ENCODE measurements at places on chromosomes 13 and 19. TPM values are rescaled to one million over a fixed set of nuclear protein-coding genes. Genes with fewer than 3 reads are reported as not detected.

- no peak for DNase-seq
These were observed 501.8 kb upstream of the SLITRK5 start for GRCh38 chr13:87169337-87169736.

DNA sequence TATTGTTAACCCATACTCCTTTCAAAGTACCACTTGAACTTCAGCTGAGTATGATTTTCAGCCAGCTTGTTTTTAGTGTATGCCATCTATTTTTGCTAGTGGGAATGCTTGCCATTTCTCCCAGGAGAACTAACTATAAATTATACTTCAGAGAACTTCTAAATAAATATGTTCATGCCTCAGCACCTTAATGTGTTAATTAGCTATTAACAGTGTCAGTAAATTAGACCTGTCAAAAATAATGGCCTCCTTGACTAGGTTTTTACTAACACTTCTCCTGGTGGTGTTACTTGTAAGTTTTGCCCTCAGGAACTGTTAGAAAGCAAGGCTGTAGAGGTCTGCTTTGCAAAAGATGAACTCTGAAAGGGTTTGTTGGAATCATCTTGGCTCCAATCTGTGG is 4.5 kb downstream of the CLDN10 start:
- DNase-seq = no peak

DNA sequence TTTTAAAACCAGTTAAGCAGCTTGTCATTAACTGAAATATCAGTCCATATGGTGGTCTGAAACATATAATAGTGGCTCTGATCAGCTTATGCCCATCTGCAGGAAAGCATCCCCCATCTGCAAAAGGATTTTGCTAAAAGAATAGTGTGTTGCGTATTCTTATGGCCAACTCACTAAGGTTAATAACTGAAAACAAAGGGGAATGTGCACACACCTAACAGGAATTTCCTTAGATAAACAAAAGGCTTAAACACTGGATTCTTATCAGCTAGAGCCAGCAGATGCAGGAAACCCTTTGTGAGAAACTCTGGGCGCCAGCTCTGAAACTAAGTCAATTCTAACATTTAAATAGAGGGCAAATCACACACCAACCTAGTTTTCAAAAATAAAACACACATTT is 22.1 kb downstream of the VPS36 start:
- DNase-seq = no peak

DNA sequence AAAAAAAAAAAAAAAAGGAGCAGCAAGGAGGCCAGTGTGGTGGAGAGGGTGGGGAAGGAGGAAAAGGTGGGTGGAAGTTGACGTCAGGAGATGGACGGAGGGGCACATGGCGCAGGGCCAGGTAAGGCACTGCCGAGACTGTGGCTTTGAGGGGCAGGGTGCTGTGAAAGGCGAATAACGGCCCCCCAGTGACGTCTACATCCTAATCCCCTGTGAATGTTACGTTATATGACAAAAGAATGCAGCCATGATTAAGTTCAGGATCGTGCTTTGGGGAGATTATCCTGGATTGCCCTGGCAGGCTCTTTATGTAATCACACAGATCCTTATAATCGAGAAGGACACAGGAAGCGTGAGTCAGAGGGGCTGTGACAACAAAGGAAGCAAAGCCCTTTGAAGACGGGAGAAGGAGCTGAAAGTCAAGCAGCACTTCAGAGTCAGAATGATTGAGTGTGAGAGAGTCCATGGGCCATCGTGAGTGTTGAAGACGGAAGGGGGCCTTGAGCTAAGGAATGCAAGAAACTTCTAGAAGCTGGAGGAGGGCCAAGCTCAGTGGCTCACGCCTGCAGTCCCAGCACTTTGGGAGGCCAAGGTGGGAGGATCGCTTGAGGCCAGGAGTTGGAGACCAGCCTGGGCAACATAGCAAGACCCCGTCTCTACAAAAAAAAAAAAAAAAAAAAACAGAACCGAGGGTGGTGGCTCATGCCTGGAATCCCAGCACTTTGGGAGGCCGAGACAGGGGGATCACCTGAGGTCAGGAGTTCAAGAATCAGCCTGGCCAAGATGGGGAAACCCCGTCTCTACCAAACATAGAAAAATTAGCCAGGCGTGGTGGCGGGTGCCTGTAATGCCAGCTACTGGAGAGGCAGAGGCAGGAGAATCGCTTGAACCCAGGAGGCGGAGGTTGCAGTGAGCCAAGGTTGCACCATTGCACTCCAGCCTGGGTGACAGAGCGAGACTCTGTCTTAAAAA is 13.8 kb upstream of the CEACAM16 start:
- peak; percentile 38 for DNase-seq

DNA sequence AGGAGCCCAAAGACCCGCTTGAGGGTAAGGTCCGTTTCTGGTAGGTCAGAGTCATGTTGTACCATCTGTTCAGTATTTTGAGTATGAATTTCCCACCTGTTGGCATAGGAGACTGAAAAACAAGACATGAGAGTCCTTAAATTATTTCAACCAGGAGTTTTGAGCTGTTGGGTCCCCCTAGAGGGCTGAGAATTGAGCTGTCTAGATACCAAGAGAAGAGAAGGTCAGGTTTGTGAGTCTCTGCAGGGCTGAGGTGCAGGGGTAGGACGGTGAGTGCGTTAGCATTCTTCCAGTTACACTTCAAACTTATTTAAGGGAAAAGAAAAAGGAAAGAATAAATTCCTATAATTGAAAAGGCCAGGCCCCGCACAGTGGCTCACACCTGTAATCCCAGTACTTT is 5.0 kb downstream of the CBLC start:
- no peak for DNase-seq

GRCh38 chr13:29607465-29607864 is 12.0 kb upstream of the SLC7A1 start:
- DNase-seq = no peak

- no peak for DNase-seq
These were observed 1.5 kb downstream of the KCNN4 start for GRCh38 chr19:43779147-43779819.

- no peak for DNase-seq
These were observed 26.9 kb downstream of the MED4 start for GRCh38 chr13:48068036-48068435.

DNA sequence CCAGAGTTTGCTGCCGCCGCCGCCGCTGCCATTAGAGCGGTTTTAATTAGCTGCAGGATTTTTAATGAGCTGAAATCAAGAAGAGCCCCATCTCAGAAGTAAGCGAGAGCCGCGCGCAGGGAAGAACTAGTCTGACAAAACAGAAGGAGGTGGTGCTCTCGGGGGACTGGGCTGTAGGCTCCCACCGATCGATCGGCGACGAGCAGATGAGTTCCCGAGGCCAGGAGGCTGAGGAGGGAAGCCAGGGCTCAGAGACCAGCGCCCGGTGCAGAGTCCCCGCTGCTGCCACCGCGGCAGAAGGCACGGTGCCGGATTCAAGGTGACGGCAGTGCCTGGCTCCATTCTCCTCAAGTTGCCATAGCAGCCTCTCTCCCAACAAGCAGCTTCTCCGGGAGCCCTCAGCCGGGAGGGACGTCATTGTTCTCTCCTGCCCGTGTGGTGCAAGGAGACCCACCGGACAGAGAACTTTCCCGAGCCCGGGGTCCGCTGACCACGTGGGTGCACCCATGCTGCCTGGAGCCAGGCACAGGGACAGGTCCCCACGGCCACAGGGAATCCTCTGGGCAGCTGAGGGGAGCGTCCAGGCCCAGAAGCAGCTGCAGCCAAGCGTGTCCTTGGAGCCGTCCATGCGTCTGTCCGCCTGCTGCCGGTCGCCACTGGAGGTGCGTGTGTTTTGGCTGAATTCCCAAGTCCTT is 62.9 kb downstream of the CHST8 start:
- no peak for DNase-seq

- no peak for DNase-seq
These were observed 26.1 kb downstream of the FGF9 start for GRCh38 chr13:21696865-21697448.

- no peak for DNase-seq
These were observed 157.5 kb downstream of the MIPEP start for GRCh38 chr13:23731709-23732108.

DNA sequence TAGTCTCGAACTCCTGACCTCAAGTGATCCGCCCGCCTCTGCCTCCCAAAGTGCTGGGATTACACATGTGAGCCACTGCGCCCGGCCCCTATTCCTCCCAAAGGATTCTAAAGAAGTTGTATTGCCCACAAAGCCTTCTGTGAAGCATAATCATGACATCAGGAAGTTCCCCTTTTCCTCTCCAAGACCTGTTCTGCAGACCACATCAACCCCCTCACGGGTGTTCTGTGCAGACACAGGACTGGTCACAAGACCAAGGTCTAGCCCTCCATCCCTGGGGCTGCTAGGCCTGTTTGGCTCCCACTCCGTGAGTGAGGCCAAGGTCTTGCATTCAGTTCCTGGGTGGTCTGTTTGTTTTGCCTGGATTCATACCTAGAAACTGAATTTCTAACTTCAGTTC is 178.1 kb downstream of the FLT1 start:
- DNase-seq = no peak

- no peak for DNase-seq
These were observed 25.0 kb upstream of the FXYD3 start for GRCh38 chr19:35090506-35091214.

ZNF850 gene
- total RNA-seq = 13.2 TPM

DIAPH3 gene
- total RNA-seq = 7.1 TPM

CEACAM1 gene
- 4.6 TPM for total RNA-seq

LPAR2 gene
- total RNA-seq = 4.2 TPM

FUT3 gene
- not detected for total RNA-seq

SERPINE3 gene
- 0.68 TPM for total RNA-seq

LCP1 gene
- total RNA-seq = 61.7 TPM
